HT1080 (cell line): ENCODE measurements at places on chromosomes 1 and 21. TPM values are rescaled to one million over a fixed set of nuclear protein-coding genes. Genes with fewer than 3 reads are reported as not detected.

Gene IFT25
- 44.7 and 58.5 TPM in 2 replicates for total RNA-seq

Gene TSPAN1
- total RNA-seq = 0.77 and 2.4 TPM in 2 replicates

Gene NBPF26
- 14.3 and 15.5 TPM in 2 replicates for total RNA-seq

Gene GLUL
- total RNA-seq = 2.0 and 4.0 TPM in 2 replicates

Gene RPE65
- total RNA-seq = not detected in 2 replicates

Gene IVL
- total RNA-seq = 0.26 and 0.33 TPM in 2 replicates
